ENCODE measurements at places on chromosomes 7 and 10. TPM values are rescaled to one million over a fixed set of nuclear protein-coding genes. Genes with fewer than 3 reads are reported as not detected.

- H3K27ac ChIP-seq = no peak overlapping the region
- DNase-seq = no peak
- H3K27me3 ChIP-seq = no peaks in the 10 kb centered on the region
Observed at GRCh38 chr7:82755705-82756551, 312.4 kb upstream of the CACNA2D1 start.

DNA sequence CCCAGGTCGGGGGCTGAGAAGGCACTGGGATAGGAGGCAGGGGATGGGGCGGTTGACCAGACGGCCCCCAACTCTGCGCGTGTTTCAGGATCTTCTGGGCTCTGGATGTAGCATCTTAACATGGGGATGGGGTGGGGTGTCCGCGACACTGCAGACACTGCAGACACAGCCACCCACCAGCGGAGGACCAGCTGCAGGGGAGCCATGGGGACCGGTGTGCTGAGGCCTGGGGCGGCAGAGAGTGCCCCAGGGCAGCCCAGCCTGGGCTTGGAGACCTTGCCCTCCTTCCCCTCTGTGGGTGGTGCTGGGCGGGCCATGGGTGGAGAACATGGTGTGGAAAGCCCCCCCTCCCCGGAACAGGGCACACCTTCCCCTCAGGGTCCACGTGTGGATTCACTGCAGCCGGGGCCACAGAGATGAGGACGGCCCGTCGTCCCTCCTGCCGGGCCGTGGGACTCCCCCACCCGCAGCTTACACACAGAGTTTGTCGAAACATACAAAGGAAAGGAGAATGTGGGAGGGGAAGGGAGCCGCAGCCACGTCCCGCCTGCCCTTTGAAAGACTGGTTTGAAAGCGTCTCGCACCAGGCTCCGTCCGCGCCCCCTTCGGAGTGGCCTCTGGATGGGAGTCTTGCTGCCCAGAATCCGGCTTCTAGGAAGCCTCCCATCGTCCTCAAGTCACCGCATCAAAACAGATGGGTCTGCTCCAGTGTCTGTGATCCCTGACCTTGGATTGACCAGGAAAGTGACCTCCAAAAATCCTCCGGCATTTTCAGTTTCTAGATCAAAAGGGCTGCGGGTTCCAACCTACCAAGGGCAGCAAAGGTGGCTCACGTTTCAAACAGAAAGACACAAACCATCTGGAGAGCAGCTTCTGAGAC lies 91.5 kb upstream of the TCERG1L start:
- no peaks in the 10 kb centered on the region for H3K27me3 ChIP-seq
- H3K4me3 ChIP-seq = no peak overlapping the region

- no peak for DNase-seq
- no peaks in the 10 kb centered on the region for H3K36me3 ChIP-seq
- no peak overlapping the region for H3K4me3 ChIP-seq
Observed at GRCh38 chr7:79180533-79180932, 272.9 kb downstream of the MAGI2 start.

DNA sequence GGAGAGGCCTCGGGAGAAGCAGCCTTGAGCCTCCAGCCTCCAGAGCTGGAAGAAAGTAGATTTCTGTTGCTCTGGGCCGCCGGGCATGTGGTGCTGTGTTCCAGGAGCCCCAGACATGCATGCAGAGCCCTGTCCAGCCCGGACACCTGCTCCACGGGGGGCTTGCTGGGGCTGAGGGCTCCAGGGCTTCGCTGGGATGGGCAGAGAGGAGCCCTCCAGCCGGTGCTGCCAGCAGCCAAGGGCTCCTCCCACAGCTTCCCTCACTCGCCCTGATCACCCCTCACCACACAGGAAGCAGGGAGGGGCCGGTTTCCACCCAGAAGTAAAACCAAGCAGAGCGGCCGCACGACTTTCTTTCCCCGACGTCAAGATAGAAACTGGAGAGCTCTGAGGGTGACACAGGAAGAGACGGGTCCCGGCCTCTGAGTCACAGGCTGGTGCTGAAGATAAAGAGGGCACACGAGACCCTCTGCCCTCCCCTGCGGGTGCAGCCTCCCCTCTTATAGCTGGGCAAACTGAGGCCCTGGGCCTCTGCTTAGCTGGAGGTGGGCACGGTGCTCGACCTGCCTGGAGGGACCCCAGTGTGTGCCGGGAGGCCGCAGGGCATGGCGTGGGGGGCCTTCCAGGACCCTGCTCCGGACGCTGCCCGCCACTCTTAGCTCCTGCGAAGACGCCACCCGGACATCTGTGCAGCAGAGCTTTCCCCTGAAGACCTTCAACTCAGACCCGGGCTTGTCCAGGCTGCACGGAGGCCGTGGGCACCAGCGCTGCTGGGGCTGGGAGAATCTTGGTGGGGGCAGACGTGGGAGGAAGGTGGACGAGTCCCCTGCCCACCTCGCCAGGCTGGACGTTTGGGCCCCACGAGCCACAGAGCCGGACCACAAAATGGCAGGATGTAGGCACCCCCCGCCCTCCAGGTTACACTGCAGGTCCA lies 31.1 kb downstream of the ADAP1 start:
- H3K36me3 ChIP-seq = no peaks in the 10 kb centered on the region
- H3K27ac ChIP-seq = no peak overlapping the region
- peak; percentile 79 for DNase-seq
- H3K4me3 ChIP-seq = no peak overlapping the region
- H3K4me1 ChIP-seq = peaks cover 2% of the 10 kb centered on the region

DNA sequence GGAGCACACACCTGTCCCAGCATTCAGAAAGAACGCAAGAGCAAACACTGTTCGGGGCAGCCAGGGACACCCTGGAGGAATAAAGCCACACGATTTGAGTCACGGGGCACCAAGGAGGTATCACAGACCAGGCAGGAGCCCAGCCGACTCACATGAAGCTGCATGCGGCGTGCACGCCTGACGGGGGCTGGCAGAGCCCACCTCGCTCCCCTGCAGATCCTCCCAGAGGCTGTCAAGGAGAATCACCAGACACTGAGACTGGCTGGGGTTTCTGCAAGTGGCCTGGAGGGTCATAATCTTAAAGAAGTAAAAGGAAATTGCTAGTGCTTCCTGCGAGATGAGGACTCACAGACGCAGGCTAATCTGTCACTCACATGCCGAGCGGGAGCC lies 61.6 kb downstream of the TCERG1L start:
- peaks cover 44% of the 10 kb centered on the region for H3K4me1 ChIP-seq
- H3K27me3 ChIP-seq = no peaks in the 10 kb centered on the region
- no peak overlapping the region for H3K27ac ChIP-seq
- DNase-seq = peak; percentile 58

DNA sequence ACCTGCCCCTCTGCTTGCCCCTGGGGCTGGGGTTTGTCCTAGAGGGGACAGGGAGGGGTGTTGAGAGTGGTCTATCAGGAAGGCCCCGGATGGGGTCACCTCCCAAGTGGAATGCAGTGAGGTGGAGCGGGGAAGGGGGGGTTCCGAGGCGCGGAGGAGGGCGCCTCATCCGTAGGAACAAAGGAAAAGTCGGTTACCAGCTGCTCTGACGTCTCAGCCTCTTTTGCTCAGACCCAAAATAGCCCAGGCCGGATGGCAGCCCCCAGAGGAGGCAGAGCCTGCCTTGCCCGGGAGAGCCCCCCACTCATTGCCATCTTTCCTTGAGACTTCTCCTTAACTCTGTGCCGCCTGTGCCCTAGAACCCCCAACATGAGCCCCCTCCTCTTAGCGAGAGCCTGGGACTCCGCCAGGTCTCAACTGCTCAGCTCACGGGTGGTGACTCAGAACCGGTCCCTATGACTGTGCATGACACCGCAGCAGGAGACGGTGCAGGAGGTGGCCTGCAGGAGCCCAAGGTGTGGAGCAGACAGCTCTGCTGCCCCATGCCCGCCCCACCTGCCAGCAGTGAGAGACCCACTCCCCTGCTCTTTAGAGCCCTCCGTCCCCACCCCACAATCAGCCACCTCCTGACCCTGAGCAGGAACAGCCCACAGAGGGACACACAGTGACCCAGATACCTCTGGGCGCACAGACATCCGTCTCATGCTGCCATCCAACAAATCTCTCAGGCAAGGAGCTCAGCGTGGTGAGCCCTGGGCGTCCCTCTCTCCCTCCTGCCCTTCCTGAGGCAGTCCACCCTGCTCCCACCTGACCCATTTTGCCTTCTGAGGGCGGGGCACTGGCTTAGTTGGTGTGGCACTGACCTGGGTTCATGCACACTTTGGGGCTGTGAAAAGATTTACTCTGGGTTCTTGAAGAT lies 13.1 kb downstream of the STX1A start:
- H3K4me1 ChIP-seq = no peaks in the 10 kb centered on the region
- no peak overlapping the region for H3K4me3 ChIP-seq
- no peak overlapping the region for H3K27ac ChIP-seq
- no peaks in the 10 kb centered on the region for H3K27me3 ChIP-seq

DNA sequence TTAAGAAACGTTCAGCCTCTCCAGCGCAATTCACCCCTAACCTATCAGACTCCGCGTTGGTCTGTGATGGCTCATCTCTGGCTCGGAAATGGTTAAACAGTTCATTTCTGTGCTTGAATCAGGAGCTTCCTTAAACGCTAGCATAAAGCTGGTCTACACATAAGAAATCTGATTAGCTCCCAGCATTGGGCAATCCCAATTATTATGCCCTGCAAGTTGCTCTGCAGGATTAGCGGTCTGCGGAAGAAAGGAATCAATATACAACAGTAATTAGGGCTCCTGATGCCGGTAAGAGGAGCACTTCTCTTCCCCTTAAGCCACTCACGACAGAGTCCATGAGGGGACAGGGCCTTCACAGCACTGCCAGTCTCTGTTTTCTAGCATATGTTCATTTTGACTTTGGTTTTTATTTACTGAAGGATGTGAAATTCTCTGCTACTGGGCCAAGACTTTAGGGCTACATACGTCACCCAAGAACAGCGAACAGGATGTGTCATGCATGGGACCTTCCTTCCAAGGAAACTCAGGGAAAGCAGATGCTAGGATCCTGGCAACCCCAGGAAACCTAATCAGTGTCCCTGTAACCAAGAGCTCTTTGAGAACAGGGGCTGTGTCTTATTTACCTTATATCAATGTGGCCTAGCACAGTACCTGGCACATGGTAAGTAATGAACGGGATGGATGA lies 324.4 kb downstream of the KCNMA1 start:
- DNase-seq = no peak
- no peaks in the 10 kb centered on the region for H3K4me1 ChIP-seq
- H3K36me3 ChIP-seq = no peaks in the 10 kb centered on the region
- no peak overlapping the region for H3K4me3 ChIP-seq
- no peak overlapping the region for H3K27ac ChIP-seq

DNA sequence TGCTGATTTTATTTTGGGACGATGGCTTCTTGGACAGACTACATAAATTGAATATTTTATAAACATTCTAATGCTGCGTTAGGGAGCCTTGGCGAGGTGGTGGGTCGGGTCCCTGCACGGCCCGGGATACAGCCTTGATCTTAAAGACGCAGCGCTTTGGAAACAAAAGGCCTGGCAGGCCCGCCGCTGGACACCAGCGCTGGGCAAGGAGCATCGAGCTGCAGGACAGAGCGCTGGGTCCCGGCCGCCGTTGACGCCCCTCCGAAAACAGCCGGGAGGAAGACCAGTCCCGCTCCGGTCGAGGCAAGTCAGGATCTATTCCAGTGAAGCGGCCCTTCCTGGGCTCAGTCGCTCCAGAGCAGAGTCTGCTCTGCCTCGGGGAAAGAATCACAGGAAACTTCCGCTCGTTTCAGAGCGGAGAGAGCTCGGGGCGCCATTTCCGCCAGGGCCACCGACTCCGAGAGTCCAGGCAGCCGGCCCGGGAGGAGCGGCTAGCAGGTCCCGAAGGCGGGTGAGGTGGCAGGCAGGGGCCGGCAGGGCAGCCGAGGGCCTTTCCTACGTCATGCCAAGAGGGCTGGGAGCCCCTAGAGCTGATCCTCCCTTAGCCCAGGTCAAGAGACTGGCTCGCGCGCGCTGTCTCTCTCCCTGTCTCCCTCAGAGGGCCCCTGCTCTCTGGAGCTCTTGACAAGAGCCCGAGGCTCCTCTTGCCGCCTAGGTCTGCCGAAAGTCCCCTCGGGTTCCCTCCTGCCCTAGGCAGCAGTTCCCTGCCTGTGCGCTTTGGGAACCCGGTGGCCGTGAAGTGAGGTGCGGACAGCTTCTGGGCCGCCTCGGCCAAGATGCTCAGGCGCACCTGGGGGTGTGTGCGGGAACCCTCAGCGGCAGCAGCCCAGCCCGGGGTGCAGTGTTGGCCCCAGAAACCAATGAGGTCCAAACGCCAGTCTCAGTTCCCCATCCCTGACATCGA lies 1.4 kb upstream of the DRGX start:
- H3K36me3 ChIP-seq = no peaks in the 10 kb centered on the region
- H3K4me1 ChIP-seq = no peaks in the 10 kb centered on the region
- peak overlapping the region; percentile 56 for H3K4me3 ChIP-seq

GRCh38 chr7:80724249-80724871 lies 85.9 kb downstream of the CD36 start:
- H3K4me3 ChIP-seq = no peak overlapping the region
- H3K27me3 ChIP-seq = no peaks in the 10 kb centered on the region
- H3K36me3 ChIP-seq = no peaks in the 10 kb centered on the region
- peaks cover 11% of the 10 kb centered on the region for H3K4me1 ChIP-seq

DNA sequence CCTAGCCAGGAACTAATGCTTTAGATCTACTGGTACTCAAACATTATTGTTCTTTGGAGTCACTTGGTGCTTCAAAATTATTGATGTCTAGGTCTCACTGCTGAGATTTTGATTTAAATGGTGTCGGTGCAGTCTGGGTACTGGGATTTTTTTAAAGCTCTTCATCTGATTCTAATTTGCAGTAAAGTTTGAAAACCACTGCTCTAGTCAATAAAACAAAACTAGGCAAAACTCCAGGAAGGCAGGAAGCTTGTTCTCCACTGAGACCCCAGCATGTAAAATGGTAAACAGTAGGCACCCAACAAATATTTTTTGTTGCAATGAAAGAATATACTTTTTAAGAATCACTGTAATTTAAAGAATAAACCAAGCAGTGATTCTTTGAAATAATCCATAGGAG lies 49.7 kb downstream of the ADD3 start:
- no peaks in the 10 kb centered on the region for H3K4me1 ChIP-seq
- no peaks in the 10 kb centered on the region for H3K36me3 ChIP-seq
- H3K27me3 ChIP-seq = no peaks in the 10 kb centered on the region
- no peak for DNase-seq
- H3K4me3 ChIP-seq = no peak overlapping the region

- H3K4me3 ChIP-seq = peak within 1 kb of the TSS; percentile 86
- no peaks in the 10 kb centered on the region for H3K36me3 ChIP-seq
- peaks cover 30% of the 10 kb centered on the region for H3K27me3 ChIP-seq
- H3K27ac ChIP-seq = no peak within 1 kb of the TSS
- peak; percentile 87 for DNase-seq
- H3K4me1 ChIP-seq = no peaks in the 10 kb centered on the region
Observed at GRCh38 chr7:117873310-117874190, at the start of gene CTTNBP2. Gene CTTNBP2, minus strand, starts transcription at chr7:117873441. Its CDS starts 26 bp downstream, at chr7:117873415.

- no peak overlapping the region for H3K27ac ChIP-seq
- DNase-seq = peak; percentile 40
- no peak overlapping the region for H3K4me3 ChIP-seq
- H3K27me3 ChIP-seq = no peaks in the 10 kb centered on the region
- no peaks in the 10 kb centered on the region for H3K36me3 ChIP-seq
Observed at GRCh38 chr10:43878386-43878785, 229.7 kb upstream of the ZNF32 start.

GRCh38 chr7:96548664-96549063 lies 161.0 kb downstream of the SEM1 start:
- H3K27me3 ChIP-seq = no peaks in the 10 kb centered on the region
- no peaks in the 10 kb centered on the region for H3K4me1 ChIP-seq
- no peak for DNase-seq

- no peak for DNase-seq
- H3K4me3 ChIP-seq = peak overlapping the region; percentile 96
- H3K27ac ChIP-seq = peak overlapping the region; percentile 33
- no peaks in the 10 kb centered on the region for H3K27me3 ChIP-seq
- peaks cover 18% of the 10 kb centered on the region for H3K4me1 ChIP-seq
Observed at GRCh38 chr10:100347568-100348195, 649 bp downstream of the SCD start.

Gene NFE2L3
- 15.7 TPM for total RNA-seq

Gene SLC26A5
- 0.42 TPM for total RNA-seq

Gene IFIT5
- 5.4 TPM for total RNA-seq

Gene PWWP2B
- 11.4 TPM for total RNA-seq

Gene PLXNA4
- 33.3 TPM for total RNA-seq

Gene FXYD4
- not detected for total RNA-seq

Data from endodermal cell (in vitro differentiated cells).